ENCODE measurements at places on chromosomes 5 and 9.

DNA sequence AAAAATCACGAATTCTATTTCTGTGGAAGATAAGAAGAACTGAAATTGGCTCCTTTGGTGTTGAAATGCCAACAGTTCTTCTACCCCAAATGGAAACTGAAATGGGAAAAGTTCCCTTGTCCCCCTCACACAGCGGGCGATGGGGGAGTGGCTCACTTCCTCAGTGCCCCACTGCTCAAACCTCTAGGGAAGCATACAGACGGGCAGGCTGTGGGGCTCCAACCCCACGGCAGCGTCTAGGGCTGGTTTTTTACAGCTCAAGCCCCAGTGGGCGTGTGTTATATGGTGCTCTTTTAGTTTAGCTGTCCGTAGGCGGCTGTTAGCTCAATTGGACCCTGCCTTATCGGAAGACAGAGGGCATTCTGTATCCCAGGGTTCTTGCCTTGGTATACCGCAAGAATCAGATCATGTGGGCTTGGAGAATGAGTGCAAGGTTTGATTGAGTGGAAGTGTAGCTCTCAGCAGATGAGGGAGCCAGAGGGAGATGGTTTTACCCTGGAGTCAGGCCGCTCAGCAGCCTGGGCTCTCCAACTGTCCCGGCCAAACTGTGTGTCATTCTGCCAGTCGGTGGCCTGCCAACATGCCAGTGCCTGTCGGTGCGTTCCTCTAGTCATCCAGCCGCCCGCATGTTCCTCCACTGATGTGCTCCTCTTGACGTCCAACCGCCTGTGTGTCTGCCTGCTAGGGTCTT, 166.3 kb upstream of the ZNF608 start:
- DNase-seq = no peak

GRCh38 chr5:141875795-141876627, 2.2 kb downstream of the PCDH1 start:
- no peak for DNase-seq

GRCh38 chr5:151480384-151481293, 33.2 kb downstream of the SLC36A1 start:
- DNase-seq = no peak

DNA sequence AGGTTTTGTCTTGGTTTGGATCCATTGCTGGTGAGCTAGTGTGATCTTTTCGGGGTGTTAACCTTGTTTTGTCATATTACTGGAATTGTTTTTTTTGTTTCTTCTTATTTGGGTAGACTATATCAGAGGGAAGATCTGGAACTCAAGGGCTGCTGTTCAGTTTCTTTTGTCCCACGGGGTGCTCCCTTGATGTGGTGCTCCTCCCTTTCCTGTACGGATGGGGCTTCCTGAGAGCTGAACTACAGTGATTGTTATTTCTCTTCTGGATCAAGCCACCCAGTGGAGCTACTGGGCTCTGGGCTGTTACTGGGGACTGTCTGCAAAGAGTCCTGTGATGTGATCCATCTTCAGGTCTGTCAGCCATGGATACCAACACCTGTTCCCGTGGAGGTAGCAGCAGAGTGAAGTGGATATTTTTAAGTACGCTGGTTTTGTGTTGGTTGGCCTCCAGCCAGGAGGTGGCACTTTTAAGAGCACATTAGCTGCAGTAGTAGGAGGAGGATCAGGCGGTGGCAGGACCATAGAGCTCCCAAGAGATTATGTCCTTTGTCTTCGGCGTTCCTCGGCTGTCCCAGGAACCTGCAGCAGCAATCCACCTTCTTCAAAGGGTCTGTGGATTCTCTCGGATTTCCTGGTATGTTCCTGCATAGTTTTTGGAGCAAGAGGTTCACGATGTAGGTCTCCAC, 27.2 kb downstream of the SCAMP1 start:
- no peak for DNase-seq

- no peak for DNase-seq
Observed at GRCh38 chr5:130720355-130720754, 444.7 kb downstream of the HINT1 start.

GRCh38 chr9:4207881-4208615, 91.8 kb downstream of the GLIS3 start:
- DNase-seq = no peak

- no peak for DNase-seq
Observed at GRCh38 chr9:129471201-129472019, 149.5 kb downstream of the C9orf50 start.

GRCh38 chr5:178426326-178427130, 163.7 kb downstream of the COL23A1 start:
- no peak for DNase-seq

GRCh38 chr5:102483736-102484135, 15.1 kb downstream of the SLCO6A1 start:
- DNase-seq = no peak

- no peak for DNase-seq
Observed at GRCh38 chr5:178423901-178424809, 166.0 kb downstream of the COL23A1 start.

- no peak for DNase-seq
Observed at GRCh38 chr9:16057541-16057940, 504.7 kb downstream of the CCDC171 start.

DNA sequence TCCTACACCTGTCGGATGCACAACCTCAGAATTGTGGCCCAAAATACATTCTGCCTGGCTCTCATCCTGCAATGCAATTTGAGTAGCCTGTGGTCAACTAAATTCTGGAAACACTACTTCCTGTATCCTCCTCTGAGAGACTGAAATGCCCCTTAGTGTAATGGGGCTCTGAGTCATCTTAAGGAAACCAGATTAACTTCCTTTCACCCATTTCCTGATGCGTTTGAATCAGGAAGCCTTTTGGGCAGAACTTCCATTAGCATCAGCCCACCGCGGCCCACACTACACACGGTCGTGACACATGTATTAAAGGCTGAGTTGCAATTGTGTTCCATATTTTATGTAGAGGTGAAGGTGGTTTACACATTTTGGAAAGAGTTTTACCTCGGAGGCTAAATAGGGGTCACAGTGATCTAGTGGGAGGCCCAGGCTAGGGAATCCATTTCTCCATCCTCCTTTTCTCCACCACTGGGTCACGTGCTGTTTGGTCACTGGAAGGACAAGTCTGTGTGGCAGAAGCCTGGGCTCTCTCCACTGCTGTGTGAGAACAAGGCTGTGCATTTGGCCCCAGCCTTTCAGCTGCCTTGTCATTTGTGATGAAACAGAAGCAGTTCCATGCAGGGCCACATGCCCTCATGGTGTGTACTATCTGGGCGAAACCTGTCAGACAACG, 55.9 kb downstream of the DAP start:
- no peak for DNase-seq

DNA sequence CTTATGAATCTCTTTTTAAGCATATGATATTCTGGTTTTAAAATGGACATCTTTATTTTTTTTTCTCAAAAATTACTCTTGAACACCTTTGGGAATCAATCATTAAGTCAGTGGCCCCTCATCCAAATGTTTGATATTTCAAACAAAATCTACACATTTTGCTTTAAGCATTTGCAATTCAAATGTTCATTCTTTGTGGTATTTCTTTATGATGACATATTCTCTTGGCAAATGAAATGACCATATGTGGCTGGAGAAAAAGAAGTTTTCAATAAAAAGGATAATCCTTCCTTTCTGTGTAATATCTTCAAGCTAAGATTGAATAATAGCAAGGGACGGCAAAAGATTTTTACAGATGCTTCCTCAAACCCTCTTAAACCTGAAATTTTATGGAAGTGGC, 420.8 kb downstream of the MTRR start:
- no peak for DNase-seq

DNA sequence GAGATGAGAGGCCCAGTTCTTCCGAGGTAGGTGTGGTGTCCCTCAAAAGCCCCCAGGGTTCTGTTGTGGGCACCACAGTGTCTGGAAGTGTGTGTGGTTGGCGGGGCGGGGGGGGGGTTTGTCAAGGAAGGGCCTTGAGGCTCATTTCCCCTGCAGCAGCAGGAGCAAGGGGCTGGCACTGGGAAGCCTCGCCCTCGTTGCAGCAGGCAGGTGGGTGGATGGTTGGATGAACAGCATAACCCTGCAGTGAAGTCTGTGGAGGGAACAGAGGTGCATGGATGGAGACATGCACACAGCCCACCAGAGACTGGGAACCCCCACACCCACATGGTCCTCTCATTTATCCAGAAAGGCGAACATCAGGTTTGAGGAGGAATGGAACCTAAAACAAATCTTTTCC, 2.0 kb upstream of the SPATA31E1 start:
- no peak for DNase-seq

GRCh38 chr5:116789522-116789921, 214.9 kb upstream of the SEMA6A start:
- DNase-seq = no peak

GRCh38 chr5:150358261-150359095, 981 bp downstream of the TCOF1 start:
- no peak for DNase-seq

- peak; percentile 71 for DNase-seq
Observed at GRCh38 chr9:131046581-131047202, 37.7 kb downstream of the LAMC3 start.

GRCh38 chr9:655875-656274, 185.6 kb upstream of the DMRT1 start:
- no peak for DNase-seq

GRCh38 chr5:177495243-177496060, 2.0 kb downstream of the PDLIM7 start:
- no peak for DNase-seq

GRCh38 chr9:15158064-15158463, 149.0 kb downstream of the TTC39B start:
- no peak for DNase-seq

GRCh38 chr5:168390491-168390890, 95.8 kb upstream of the RARS1 start:
- no peak for DNase-seq

- DNase-seq = no peak
Observed at GRCh38 chr9:31808766-31809165, 575.7 kb upstream of the ACO1 start.

DNA sequence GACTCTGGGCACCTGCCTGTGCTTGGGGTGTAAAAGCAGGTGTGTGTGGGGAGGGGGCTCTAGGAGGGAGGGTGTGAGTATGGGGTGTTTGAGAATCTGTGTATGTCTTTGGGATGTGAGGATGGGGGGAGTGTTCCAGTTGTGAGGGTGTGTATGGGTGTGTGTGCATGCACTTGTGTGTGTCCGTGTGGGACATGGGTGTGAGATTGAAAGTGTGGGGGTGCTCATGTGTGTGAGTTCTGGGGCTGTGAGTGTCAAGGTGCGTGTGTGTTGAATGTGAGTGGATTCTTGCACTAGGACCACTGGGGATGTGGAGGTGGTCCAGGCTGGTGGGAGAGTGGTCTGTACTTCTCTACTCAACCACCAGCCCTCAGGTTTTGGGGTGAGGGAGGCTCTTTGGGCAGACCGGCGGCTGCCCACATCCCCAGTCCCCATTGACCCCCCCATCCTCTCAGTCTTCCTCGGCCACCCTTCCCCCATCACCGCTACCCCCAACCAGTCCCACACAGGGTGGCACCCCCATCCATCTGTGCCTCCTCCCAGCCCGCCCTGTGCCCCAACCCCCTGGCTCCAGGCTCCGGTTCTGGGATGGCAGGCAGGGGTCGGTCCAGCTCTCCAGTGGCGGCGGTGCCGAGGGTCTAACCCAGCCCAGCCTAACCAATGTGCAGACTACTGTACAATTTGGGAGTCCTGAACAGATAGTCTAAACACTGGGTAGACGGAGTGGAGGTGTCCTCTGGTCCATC, 31.5 kb downstream of the GOLGA2 start:
- no peak for DNase-seq

DNA sequence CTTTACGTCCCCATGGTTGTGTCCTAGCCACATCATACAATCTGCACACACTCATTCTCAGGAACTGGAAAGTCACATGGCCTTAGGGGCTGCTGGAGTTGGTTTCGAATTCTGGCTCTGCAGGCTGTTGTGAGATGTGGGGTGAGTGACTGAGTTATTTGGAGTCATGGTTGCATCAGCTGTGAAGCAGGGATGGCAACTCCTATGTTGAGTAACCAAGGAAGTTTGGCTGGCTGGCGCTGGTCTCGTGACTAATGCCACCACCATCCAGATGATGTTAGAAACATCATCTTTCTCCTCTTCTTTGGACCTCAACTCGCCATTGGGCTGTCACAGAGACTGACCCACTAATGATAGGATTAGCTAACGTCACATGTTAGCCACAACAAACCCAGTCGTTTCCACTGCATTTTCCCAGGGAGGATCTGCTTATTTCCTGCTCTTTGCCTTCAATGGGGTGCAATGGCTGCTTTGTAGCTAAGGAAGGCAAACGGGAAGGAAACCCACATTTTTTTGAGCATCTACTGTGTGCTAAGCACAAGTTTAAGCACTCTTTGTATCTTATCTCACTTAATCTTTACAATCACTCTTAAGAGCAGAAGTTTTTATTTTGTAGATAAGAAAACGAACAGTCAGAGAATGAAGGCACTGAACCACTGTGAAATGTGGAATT, 78.1 kb upstream of the UBTD2 start:
- peak; percentile 48 for DNase-seq

- DNase-seq = no peak
Observed at GRCh38 chr9:90988318-90988717, 186.7 kb downstream of the SYK start.

GRCh38 chr5:5461012-5461411, 38.5 kb downstream of the ICE1 start:
- DNase-seq = no peak

- DNase-seq = peak; percentile 53
Observed at GRCh38 chr9:137406876-137407589, 15.9 kb downstream of the EXD3 start.

GRCh38 chr5:43161244-43161643, 30.8 kb upstream of the NIM1K start:
- no peak for DNase-seq

- no peak for DNase-seq
Observed at GRCh38 chr5:172402531-172403188, 51.7 kb downstream of the SH3PXD2B start.

- DNase-seq = no peak
Observed at GRCh38 chr5:181198905-181199519, 6.0 kb downstream of the TRIM7 start.

DNA sequence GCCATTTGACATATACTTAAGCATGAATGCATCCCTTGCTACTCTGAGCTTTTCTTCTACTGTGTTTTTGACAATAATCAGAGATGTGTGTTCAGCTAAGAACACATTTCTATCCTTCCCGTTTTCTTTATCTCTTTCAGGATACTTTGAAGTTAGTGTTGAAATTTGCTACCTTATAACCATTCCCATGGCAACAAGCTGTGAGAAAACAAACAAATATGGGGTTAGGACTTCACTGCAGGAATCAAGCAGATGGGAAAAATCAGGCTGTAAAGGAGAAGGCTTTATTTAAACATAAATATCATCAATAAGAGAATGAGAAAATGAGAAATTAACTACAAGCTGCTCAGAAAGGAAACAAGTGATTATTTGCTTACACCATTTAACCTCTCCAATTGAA, 35.2 kb downstream of the ZCCHC9 start:
- DNase-seq = no peak

- DNase-seq = no peak
Observed at GRCh38 chr9:14906000-14906399, 4.2 kb downstream of the FREM1 start.

- DNase-seq = no peak
Observed at GRCh38 chr5:89823046-89823445, 586.5 kb downstream of the CETN3 start.
